ENCODE measurements at places on chromosomes 16 and 17.

GRCh38 chr16:49593424-49594040, 219.9 kb downstream of the C16orf78 start:
- DNase-seq: no peak

DNA sequence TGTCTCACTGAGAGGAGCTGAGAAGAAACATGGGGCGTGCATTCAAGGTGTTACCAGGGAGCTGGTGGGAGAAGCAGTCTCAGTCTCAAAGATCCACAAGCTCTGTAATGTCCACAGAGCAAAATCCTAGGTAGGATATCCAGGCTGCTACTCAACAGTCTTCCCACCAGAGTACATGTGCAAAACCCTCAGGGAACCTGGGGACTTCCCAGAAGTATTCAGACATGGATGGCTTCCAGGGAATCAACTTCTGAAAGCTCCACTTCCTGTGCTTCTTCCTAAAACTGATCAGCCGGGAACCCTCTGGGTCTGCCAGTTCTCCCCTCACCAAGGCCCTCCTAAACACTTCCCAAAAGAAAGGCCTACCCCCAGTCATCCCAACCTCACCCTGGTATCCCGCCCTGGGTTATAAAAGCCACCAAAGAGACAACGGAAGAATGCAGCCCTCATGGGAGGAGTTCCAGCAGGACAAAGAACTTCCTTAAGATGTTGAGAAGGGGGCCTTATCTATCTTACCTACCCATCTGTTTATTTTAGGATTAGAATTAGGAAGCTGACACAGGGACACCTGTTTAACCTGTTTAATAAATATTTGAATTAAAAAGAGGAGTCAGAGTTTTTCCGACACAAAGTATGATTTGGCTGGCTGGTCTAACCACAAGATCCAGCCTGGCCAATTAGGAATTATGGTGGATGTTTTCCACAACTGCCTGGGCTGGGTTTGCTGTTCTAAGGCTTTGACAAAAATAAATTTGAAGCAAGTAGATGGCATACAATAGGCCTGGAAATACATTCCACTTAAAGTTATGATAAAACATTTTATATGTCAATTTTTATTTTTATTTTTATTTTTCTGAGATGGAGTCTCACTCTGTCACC, 37.0 kb downstream of the CUEDC1 start:
- no peak for DNase-seq

- no peak for DNase-seq
Measured at GRCh38 chr16:2842340-2843000, 12.4 kb downstream of the ZG16B start.

GRCh38 chr17:61897548-61898180, 30.1 kb downstream of the INTS2 start:
- no peak for DNase-seq

- no peak for DNase-seq
Measured at GRCh38 chr17:65035191-65035590, 21.3 kb downstream of the GNA13 start.

GRCh38 chr16:85422196-85422631, 190.9 kb upstream of the GSE1 start:
- peak; percentile 40 for DNase-seq

GRCh38 chr16:89619840-89620239, 6.4 kb downstream of the DPEP1 start:
- DNase-seq: no peak

GRCh38 chr16:76487411-76488064, 210.3 kb downstream of the CNTNAP4 start:
- no peak for DNase-seq

DNA sequence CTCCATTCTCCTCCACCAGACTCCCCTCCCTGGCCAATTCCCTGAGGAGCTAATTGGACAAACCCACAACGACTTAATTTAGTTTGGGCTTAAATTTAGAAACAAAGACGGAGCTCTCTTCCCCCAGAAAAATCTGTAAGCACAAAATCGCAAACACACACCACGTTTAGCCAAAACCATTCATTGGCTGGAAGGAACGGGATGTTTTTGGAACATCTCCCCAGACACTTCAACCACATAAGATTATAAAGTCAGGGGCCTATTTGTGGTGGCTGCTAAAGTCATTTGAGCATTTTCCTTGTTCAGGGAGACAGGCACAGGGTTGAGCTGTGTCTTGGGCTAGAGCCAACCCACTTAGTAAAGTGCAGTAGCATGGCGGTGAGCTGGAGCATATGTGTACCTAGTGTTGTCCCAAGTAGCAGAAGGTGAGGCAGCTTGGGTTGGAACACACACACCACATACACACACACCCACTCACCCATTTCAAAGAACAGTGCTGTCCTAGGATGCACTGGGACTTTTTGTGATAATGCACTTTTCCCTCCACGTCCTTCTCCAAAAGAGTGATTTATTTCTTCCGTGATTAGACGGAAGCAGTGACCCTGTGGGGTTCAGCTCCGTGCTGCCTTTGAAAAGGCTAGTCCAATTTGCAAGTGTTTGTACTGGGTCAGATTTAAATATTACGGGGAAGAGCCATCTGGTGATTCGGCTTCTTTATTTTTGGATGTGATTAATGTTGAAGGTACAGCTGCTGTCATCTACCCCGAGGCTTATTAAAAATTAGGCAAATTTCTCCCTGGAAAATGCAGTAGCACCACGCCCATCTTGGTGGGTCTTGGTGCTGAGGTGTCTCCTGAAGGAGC, 32.2 kb downstream of the ELAC2 start:
- no peak for DNase-seq

GRCh38 chr17:16930571-16931317, 41.2 kb downstream of the TNFRSF13B start:
- DNase-seq: no peak

- DNase-seq: no peak
Measured at GRCh38 chr16:72138064-72138572, 33.8 kb downstream of the PMFBP1 start.

DNA sequence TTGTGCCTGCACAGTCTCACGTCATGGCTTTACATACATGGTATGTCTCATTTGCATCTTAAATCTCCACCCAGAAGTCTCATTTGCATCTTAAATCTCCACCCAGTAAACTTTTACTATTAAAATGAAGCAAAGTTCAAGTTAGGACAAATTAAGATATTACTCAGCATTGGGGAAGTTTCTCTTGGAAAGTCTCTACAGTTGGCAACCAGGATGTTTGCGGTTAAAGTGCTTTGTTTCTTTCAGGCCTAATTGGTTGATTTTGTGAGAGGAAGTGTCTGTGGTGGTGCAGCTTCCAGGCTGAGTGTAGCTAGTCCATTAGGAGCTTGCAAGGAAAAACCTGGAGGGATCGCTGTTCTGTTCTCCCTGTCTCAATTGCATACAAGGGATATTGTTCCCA, 1373.3 kb upstream of the GOT2 start:
- DNase-seq: no peak

DNA sequence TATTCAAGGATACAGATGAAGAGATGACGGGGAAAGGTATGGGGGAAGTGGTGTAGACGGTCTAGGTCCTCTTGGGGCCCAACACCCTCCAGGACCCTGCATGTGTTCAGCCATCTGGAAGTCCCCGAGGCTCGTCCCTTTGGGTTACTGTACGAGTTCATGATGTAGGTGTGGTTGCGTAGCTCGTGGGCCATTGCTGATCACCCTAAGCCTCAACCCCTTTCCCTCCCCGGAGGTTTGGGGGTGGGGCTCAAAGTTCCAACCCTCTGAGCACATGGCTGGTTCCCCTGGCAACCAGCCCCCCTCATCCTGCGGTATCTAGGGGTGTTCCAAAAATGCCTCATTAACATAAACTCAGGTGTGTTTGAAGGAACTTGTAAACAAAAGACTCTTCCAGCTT, 98.8 kb upstream of the METRNL start:
- no peak for DNase-seq

DNA sequence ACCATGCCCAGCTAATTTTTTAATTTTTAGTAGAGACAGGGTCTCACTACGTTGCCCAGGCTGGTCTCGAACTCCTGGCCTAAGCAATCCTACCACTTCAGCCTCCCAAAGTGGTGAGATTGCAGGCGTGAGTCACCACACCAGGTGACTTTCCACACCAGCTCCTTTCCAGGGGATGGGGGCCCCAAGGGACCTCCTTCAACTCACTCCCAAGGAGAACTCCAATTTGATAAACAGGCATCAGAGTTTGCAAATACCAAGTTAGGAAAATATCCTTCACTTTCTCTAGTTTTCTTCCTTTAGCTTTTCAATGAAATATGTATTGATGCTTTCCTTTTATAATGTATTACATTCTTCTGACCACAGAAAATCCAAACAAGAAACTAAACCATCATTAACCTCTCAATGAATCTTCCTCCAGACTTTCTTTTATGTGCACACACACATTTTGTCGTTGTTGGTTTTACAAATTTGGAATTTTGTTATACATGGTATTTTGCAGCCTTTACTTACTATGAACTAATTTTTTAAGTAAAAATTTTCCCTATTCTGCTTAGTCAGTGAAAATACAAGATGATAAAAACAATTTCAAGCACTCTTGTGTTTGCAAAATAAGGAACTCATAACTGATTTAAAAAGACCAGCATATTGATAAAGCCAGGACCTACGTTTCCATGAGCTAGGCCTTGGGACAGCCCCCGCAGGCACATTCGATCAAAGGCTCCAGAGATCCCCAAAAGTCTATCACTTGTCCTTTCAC, 32.0 kb downstream of the GAS7 start:
- no peak for DNase-seq

GRCh38 chr17:4565209-4566141, 5.1 kb upstream of the GGT6 start:
- peak; percentile 52 for DNase-seq
